ENCODE measurements at places on chromosomes 13 and 19.

- no peak for DNase-seq
Observed at GRCh38 chr19:32540621-32541020, 40.4 kb upstream of the PDCD5 start.

DNA sequence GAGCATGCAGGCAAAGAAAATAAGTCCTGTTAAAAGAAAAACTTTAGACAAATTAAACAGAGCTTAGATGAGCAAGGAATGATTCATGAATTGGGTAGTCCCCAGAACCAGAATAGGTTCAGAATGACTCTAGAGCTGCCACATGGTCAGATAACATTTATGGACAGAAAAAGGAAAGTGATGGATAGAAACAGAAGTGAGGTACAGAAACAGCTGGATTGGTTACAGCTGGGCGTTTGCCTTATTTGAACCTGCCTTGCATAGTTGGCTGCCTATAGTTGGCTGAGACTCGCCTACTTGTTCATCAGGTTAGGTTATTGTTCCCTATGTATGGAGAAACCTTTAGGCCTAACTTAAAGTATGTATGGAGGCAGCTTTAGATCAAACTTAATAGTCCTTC lies 35.4 kb downstream of the WDFY2 start:
- no peak for DNase-seq

GRCh38 chr13:37014609-37015008 lies 14.0 kb downstream of the EXOSC8 start:
- DNase-seq = no peak

GRCh38 chr13:103161476-103161875 lies 95.3 kb upstream of the SLC10A2 start:
- no peak for DNase-seq
